Activated CD8-positive, alpha-beta memory T cell treated with anti-CD3 and anti-CD28 coated beads for 1 hour (primary cell): ENCODE measurements at places on chromosomes 2 and 18.

GRCh38 chr2:224595518-224595917 lies 10.4 kb upstream of the CUL3 start:
- DNase-seq, result no peak

- DNase-seq, result no peak
Measured at GRCh38 chr2:217743966-217744761, 258.6 kb downstream of the TNS1 start.

DNA sequence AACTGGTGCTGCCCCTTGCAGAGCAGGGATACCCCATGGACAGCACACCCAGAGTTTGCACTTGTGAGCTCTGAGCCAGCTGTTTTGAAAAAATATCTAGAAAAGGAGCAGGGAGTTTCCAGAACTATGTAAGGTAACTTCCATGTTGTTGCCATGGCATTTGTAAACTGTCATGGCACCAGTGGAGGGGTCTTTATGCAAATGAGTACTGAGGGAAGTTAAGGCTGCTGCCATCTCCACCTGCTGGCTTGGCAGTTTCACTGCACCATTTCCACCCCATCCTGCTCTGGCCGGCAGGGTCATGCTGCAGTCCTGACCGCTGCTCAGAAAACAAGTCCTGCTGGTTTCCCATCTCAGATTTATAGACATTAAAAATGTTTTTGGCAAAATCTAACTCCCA lies 52.3 kb upstream of the SNTG2 start:
- no peak for DNase-seq

DNA sequence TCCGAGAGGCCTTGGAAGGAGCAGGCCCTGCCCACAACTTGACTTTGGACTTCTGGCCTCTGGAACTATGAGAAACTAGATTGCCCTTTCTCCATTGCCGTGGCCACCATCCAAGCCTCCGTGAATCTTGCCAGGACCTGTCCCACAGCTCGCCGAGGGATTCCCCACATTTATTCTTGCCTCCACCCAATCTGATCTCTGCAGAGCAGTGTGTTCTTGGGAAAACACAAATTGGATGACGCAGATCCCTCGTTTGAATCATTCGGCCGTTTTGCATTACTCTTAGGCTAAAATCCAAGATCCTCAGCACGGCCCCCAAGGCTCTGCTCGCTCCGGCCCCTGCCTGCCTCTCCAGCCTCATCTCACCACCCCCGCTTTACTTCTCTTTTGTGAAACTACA lies 364.2 kb downstream of the ZNF516 start:
- no peak for DNase-seq

DNA sequence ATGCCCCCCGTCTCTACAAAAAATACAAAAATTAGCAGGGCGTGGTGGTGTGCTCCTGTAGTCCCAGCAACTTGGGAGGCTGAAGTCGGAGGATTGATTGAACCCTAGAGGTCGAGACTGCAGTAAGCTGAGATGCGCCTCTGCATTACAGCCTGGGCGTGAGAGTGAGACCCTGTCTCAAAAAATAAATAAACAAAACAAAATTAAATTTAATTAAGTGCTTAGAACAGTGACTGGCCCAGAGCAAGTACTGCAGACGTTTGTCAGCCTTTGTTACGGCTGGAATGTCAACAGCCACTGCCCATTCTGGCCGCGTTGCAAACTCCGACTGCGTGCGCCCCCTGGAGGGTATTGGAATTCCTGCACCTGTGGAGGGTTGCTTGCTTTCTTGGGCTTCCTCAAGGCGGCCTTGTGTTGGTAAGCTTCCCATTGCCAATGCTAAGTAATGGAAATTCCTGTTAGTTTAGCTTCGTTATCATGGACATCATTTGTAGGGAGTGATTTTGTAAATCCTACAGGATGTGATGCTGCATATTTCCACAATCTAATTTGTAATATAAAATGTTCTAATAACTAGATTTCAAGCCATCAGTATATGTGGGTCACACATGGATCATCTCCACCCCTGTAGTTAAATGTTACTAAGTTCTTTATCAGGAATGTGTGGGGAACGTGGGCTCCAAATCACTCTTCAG lies 15.9 kb upstream of the ATP6V1B1 start:
- DNase-seq, result peak; percentile 25

GRCh38 chr18:10444314-10445006 lies 10.0 kb upstream of the APCDD1 start:
- DNase-seq, result no peak

GRCh38 chr2:12610314-12610713 lies 106.4 kb upstream of the TRIB2 start:
- no peak for DNase-seq

GRCh38 chr2:190974629-190975361 lies 39.2 kb downstream of the STAT1 start:
- DNase-seq, result no peak

DNA sequence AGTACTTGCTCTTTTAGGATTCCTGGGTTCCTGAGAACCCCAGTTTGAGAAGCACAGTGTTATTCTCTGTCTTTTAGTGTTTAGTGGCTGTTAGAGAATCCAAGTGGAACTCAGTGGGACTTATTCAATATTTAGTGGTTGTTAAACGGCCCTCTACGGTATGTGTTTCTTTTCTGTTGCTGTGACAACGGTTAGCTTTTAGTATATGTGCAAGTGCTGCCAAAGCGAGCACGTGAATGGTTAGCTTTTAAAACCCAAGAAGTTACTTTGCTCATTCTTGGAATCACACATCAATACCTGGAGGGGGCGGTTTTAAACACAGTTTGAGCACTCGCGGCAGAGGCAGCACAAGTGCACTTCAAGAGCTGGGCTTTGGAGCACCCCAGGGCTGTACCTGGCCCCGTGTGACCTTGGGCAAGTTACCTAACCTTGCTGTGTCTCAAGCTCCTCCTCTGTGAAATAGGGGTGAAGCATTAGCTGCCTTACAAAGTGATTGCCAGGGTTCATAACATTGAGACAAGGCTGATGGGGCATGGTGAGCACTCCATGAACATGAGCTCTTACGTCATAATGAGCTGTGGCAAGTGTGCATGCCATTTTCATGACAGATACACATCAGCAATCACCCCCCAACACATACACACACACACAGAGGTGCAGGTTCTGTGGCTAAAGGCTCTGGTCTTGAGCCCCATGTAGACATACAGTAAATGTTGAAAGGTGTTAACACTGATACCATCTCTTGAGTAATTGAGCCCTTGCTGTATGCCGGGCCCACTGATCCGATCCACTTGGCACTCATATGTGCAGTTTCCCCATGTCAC lies 234.1 kb downstream of the ALPK2 start:
- DNase-seq, result no peak

GRCh38 chr18:59950215-59950944 lies 50.6 kb downstream of the PMAIP1 start:
- DNase-seq, result no peak

GRCh38 chr2:196591004-196591403 lies 48.5 kb upstream of the CCDC150 start:
- DNase-seq, result no peak
